ENCODE measurements at places on chromosomes 7 and 10.

GRCh38 chr10:30502266-30503060, 68.5 kb downstream of the MAP3K8 start:
- DNase-seq = no peak

- DNase-seq = no peak
Measured at GRCh38 chr10:14184841-14185315, 145.8 kb downstream of the FRMD4A start.

GRCh38 chr7:135993950-135994349, 16.8 kb upstream of the MTPN start:
- no peak for DNase-seq

DNA sequence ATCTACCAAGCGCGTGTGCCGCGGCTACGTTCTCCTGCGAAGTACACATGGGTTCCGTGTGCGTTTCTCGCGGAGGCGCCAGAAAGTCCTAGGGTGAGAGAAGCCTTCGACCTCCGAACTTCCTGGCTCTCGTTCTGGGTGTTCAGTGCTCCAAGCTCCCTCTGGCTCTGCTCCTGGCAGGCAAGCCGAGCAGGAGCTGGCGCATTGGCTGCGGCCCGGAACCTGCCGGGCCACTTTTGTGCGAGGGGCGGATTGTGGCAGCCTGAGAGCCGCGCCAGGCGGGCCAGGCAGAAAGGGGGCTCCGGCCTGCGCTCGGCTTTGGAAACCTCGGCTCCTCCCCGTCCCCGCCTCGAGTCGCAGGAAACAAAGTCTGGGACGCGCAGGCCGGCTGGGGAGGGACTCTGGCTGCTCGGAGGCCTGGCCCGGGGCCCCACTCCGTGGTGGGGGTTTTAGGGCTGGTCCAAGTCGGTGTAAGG, 9.6 kb downstream of the EMX2 start:
- DNase-seq = no peak

- no peak for DNase-seq
Measured at GRCh38 chr7:133117452-133117851, 35.6 kb upstream of the CHCHD3 start.

DNA sequence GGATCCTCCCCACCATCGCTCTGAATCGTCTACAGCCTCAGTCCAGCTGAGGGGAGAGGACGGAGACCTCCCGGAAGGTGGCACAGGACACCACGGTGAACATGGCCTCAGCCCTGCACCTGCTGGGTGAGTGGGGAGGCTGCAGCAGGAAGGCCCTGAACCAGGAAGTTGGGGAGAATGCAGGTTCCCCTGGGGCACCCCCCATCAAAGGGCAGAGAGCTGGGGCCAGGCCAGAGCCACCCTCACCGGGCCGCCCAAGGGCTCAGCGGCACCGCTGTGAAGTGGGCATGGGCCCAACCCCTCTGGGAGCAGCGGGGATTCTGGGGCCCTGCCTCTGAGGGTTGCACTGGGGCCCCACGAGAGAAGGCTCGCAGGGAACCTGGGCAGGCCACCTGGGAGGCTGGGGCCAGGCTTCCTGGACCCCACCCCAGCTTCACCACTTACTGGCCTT, 98.7 kb downstream of the MICALL2 start:
- no peak for DNase-seq

DNA sequence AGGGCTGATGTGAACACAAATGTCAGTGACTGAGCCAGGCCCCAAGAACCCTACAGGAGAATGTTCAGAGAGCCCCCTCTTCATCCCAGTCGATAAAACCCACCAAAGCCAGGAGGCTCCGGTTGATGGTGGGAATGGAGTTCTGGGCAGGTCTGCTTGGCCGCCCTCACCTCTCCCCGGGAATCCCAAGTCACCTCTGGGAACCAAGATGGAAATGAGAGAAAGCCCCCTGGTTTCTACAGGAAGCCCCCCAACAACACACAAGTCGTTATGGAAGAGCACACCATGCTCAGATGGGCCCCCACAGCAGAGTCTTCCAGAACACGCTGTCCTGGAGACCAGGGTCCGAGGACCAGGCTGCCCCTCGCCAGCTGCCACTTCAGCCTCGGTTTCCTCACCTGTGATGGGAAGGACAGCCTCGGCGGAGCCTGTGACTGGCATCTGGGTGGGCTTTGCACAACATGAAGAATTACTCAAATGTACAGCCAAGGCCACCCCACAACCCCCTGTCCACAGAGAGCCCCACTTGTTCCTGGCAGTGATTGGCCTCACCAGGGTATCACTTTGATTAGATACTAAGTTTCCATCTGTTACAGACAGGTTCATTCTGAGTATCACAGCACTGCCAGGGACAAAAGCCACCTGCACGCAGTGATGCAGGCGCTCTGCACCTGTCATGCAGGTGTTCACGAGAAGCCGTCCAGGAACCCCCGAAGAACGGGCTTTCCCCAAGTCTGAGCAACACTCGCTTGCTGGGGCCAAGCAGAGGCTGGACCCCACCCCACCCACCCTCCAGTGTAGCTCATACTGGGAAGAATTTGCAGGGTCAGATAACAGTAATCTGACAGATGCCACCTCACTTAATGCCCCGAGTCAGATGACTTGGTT, 57.6 kb downstream of the MKI67 start:
- DNase-seq = no peak

- DNase-seq = no peak
Measured at GRCh38 chr10:131870411-131870810, 30.4 kb upstream of the PPP2R2D start.

DNA sequence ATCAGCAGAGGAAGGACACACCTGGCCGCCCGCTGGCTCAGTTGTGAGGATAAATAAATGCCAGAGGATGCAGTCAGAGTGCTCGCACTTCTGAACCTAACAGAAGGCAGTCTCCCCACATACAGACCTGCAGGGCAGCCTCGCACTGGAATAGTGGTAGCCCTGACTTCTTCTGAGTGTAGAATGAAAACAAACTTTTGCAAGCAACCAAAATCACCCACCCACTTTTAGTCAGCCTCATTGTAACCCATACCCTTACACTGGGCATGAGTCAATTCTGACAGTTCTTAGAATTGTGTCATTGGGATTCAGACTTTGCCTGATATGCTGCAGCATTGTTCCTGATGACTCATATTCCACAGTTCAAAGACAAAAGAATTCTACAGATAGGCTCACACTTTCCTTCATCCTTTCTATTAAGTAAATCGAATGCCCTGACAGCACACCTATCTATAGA, 167.0 kb upstream of the CDK1 start:
- no peak for DNase-seq

- no peak for DNase-seq
Measured at GRCh38 chr10:97571622-97572021, 957 bp upstream of the ANKRD2 start.
